ENCODE measurements at places on chromosomes 3 and 15. TPM values are rescaled to one million over a fixed set of nuclear protein-coding genes. Genes with fewer than 3 reads are reported as not detected.

Gene CPLX3
- 0.14 TPM for total RNA-seq

Gene CMTM8
- total RNA-seq: 12.1 TPM

DNA sequence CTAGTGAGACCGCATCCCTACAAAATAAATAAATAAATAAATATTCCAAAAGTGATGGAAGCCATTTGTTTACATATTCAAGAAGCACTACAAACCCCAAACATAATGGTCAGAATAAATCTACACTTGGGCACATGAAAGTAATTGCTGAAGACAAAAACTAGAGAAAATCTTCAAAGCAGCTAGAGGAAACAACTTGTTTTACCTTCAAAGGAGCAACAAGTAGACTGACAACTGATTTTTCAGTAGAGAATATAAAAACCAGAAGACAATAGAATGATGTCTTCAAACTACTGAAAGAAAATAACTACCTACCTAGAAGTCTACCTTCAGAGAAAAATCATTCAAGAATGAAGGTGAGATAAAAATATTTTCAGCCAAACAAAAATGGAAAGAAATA lies 89.4 kb downstream of the TPRA1 start:
- DNase-seq: no peak
- H3K27ac ChIP-seq: no peak overlapping the region
- no peak overlapping the region for H3K4me3 ChIP-seq

DNA sequence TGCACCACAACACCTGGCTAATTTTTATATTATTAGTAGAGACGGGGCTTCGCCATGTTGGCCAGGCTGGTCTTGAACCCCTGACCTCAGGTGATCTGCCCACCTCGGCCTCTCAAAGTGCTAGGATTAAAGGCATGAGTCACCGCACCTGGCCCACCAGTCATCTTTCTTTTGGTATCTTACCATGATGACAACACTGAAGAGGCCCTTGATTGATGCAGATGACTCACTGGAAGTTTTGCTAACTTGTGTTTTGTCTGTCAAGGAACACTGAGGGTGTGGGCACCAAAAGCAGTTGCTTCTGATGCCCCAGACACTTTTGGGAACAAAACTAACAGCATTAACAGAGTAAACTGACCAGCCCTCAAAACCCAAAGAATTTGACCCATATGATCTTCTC lies 88.3 kb downstream of the MYO5A start:
- no peaks in the 10 kb centered on the region for H3K27me3 ChIP-seq
- no peak for DNase-seq
- peak overlapping the region; percentile 63 for H3K27ac ChIP-seq
- H3K36me3 ChIP-seq: no peaks in the 10 kb centered on the region
- peaks cover 2% of the 10 kb centered on the region for H3K4me1 ChIP-seq

Gene ZNF501
- 4.0 TPM for total RNA-seq

DNA sequence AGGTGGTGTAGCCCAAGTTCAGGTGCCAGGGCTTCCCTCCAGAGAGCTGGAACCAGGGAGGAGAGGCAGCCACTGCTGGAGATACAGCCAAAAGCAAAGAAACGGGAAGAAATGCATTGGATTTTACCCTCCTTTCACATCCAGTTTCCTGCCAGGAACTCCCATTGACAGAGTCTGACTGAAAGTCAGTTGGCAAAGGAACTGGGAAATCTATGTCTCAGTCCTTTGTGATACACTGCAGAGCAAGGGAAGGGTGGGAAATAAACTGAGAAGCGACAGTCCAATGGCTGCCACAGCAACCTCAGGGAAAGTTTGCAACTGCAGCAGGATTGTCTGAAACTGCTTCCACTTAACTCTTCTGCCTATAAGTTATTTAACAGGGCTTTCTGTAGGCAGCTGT lies 142.6 kb downstream of the SATB1 start:
- DNase-seq: no peak
- no peaks in the 10 kb centered on the region for H3K4me1 ChIP-seq
- no peaks in the 10 kb centered on the region for H3K36me3 ChIP-seq
- no peaks in the 10 kb centered on the region for H3K27me3 ChIP-seq
- H3K27ac ChIP-seq: no peak overlapping the region
- H3K4me3 ChIP-seq: no peak overlapping the region

GRCh38 chr15:58522391-58522790 lies 90.6 kb downstream of the LIPC start:
- H3K27me3 ChIP-seq: no peaks in the 10 kb centered on the region
- DNase-seq: peak; percentile 69
- peaks cover 92% of the 10 kb centered on the region for H3K4me1 ChIP-seq
- no peak overlapping the region for H3K4me3 ChIP-seq
- H3K27ac ChIP-seq: peak overlapping the region; percentile 63
- no peaks in the 10 kb centered on the region for H3K36me3 ChIP-seq

Gene HYAL1
- total RNA-seq: 36.9 TPM

DNA sequence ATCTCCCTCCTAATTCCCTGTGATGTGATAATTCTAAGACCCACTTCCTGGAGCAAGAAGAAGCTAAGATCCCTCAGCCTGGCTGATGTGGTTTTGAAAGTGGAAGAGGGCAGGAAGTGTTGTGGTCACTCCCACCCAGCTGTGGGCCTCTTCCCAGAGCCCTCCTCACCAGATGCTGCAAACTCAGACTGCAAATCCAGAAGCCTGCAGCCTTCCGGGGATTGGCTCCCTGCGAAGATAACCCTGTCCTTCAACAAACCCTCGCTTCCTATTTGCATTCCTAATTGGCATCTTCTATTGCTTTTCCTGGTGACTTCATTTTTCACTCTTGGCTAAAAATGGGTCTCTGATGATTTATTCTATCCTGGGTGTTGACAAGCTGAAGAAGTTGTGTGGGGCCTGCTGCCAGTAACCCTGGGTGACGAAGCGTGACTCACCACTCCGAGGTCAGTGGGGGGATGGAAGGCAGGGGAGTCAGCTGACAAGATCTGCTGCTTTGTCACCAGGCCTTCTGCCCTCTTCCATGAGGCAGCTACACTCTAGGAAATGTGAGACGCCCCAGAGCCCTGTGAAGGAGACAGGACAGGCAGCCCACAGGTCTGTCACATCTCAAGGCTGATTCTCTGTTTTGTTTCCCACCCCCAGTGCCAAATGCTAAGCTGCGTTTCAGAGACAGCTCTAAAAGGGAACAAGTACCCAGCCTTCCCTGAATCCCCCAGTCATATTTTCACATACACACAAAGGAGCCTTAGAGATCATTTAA lies 99.7 kb upstream of the LIPC start:
- no peaks in the 10 kb centered on the region for H3K36me3 ChIP-seq
- H3K27me3 ChIP-seq: no peaks in the 10 kb centered on the region
- H3K27ac ChIP-seq: peak overlapping the region; percentile 95
- peaks cover 38% of the 10 kb centered on the region for H3K4me1 ChIP-seq
- peak; percentile 96 for DNase-seq

GRCh38 chr3:176814285-176814684 lies 383.0 kb downstream of the TBL1XR1 start:
- peak; percentile 57 for DNase-seq
- H3K27me3 ChIP-seq: no peaks in the 10 kb centered on the region
- no peak overlapping the region for H3K27ac ChIP-seq
- H3K4me1 ChIP-seq: no peaks in the 10 kb centered on the region
- H3K4me3 ChIP-seq: no peak overlapping the region

GRCh38 chr3:97969541-97969940 lies 2.7 kb downstream of the RIOX2 start:
- H3K4me3 ChIP-seq: no peak overlapping the region
- DNase-seq: no peak
- H3K36me3 ChIP-seq: peaks cover 15% of the 10 kb centered on the region

DNA sequence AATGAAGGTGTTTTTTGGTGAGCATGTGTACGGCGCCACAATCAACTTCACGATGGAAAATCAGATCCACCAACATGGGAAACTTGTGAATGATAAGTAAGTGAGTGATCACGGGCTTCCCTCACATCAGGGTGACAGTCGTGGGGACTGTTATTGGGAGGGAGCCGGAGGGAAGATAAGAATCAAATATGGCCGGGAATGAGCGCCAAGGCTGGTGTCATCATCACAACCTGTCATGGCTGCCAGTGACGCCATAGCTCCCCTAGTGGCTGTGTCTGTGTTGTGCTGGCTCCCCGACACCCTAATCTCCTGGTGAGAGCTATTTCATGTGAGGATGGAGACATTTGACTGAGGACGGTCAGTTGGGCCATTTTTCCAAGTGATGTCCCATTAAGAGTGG lies 168.5 kb downstream of the SV2B start:
- H3K4me1 ChIP-seq: peaks cover 13% of the 10 kb centered on the region
- no peak overlapping the region for H3K27ac ChIP-seq
- H3K36me3 ChIP-seq: no peaks in the 10 kb centered on the region
- no peaks in the 10 kb centered on the region for H3K27me3 ChIP-seq

Gene CFAP44
- 2.6 TPM for total RNA-seq

DNA sequence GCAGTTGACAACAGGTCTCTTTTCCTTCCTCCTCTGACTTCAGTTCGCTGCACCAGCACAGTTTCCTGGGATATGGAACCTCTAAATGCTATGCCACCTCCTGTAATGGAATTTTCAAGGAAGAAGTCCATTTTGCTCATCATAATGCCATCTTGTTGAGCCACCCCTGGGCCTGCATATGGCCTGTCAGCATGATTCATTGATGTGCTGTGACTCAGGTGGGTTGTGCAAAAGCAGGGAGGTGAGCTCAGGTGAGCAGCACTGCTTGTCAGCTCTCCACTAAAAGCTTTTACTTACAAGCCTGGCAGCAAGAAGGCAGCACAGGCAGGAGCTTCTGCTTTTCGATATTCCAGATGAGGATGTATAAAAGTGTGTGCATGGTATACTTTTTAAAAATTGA lies 247.1 kb upstream of the LMCD1 start:
- H3K27me3 ChIP-seq: no peaks in the 10 kb centered on the region
- DNase-seq: no peak
- H3K27ac ChIP-seq: no peak overlapping the region
- H3K4me3 ChIP-seq: no peak overlapping the region
- no peaks in the 10 kb centered on the region for H3K4me1 ChIP-seq
- no peaks in the 10 kb centered on the region for H3K36me3 ChIP-seq

DNA sequence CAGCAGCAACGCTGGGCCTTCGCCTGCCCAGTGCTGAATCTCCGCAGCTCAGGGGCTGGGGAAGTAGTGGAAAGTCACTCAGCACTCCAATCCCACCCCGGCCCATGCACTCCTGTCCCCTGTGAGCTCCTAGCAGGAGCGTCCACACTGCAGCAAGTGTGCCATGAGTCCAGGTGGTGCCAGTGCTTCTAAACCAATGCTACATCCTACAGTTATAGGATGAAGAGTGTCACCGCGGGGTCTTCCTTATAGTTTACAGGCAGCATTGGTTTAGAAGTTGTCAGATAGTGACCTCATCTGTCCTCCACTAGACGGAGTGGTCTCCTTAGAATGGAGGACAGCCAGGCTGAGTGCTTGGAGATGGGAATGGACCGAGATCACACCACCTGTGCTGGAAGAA lies 221.4 kb downstream of the GABRB3 start:
- DNase-seq: no peak
- no peaks in the 10 kb centered on the region for H3K27me3 ChIP-seq
- H3K4me3 ChIP-seq: no peak overlapping the region

GRCh38 chr15:34258151-34258550 lies 33.3 kb downstream of the EMC4 start:
- no peak overlapping the region for H3K27ac ChIP-seq
- H3K36me3 ChIP-seq: peaks cover 7% of the 10 kb centered on the region
- H3K27me3 ChIP-seq: no peaks in the 10 kb centered on the region
- DNase-seq: no peak
- no peak overlapping the region for H3K4me3 ChIP-seq

DNA sequence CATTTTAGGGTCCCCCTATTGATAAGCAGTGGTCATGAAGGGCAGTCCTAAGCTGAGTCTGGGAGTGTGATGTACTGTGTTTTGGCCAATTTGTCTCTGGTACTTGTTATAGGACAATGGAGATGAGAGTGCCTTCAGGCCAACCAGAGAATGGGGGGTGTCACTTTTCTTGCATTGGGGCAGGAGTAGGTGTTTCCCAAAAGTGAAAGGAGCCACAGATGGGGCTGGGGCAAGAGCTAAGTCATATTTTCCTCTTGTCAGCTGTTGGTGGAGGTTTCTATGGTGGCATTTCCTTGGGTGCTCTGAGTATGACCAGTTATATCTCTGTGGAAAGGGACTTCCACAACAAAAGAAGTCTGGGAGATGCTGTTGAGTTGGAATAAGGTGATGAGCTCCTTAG lies 24.7 kb upstream of the BSN start:
- no peak for DNase-seq
- peaks cover 44% of the 10 kb centered on the region for H3K36me3 ChIP-seq
- H3K27me3 ChIP-seq: no peaks in the 10 kb centered on the region

Gene HYAL2
- 48.5 TPM for total RNA-seq

DNA sequence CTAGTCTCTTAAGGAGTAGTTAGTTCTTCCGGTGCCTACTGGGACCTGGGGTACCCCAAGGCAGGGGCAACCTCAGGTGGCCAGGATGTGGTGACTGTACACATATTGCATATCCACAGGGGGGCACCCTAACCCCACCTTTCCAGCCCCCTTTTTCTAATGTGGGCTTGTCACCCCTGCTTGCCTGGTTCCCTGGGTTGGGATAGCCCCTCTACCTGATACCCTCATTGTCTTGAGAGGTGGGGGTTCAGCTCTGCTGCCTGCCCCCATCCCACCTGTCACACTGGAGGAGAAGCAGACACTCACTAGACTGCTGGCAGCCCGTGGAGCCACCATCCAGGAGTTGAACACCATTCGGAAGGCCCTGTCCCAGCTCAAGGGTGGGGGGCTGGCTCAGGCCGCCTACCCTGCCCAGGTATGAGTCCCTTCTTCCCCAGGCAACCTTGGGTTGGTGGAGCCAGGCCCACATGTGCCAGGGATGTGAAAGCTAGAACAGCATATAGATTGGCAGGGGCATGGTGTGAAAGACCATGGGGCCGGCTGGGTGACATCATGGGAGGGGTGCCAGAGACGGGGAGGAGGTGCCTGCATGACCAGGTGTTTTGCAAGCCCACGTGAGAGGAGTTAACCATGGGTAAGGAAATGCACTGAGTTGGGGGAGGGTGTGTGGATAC lies 4.0 kb downstream of the GLYCTK start:
- H3K27me3 ChIP-seq: no peaks in the 10 kb centered on the region
- no peak overlapping the region for H3K27ac ChIP-seq
- no peak overlapping the region for H3K4me3 ChIP-seq
- H3K36me3 ChIP-seq: no peaks in the 10 kb centered on the region
- no peaks in the 10 kb centered on the region for H3K4me1 ChIP-seq

- no peaks in the 10 kb centered on the region for H3K36me3 ChIP-seq
- no peaks in the 10 kb centered on the region for H3K27me3 ChIP-seq
- DNase-seq: peak; percentile 62
- peak overlapping the region; percentile 67 for H3K27ac ChIP-seq
- no peak overlapping the region for H3K4me3 ChIP-seq
- peaks cover 18% of the 10 kb centered on the region for H3K4me1 ChIP-seq
Observed at GRCh38 chr15:91946581-91947292, 93.2 kb downstream of the SLCO3A1 start.

- no peak overlapping the region for H3K27ac ChIP-seq
- DNase-seq: no peak
- no peaks in the 10 kb centered on the region for H3K27me3 ChIP-seq
- H3K36me3 ChIP-seq: no peaks in the 10 kb centered on the region
- no peak overlapping the region for H3K4me3 ChIP-seq
- H3K4me1 ChIP-seq: no peaks in the 10 kb centered on the region
Observed at GRCh38 chr3:39644176-39644575, 165.2 kb upstream of the MYRIP start.
